ENCODE measurements at places on chromosomes 2 and 18.
A peak's percentile ranks its signal among the peaks of the same experiment; 100 is the strongest.

GRCh38 chr2:127637725-127638252, 8.2 kb upstream of the GPR17 start:
- peak; percentile 89 for DNase-seq

GRCh38 chr18:39732918-39733317, 2167.3 kb upstream of the CELF4 start:
- DNase-seq: no peak

DNA sequence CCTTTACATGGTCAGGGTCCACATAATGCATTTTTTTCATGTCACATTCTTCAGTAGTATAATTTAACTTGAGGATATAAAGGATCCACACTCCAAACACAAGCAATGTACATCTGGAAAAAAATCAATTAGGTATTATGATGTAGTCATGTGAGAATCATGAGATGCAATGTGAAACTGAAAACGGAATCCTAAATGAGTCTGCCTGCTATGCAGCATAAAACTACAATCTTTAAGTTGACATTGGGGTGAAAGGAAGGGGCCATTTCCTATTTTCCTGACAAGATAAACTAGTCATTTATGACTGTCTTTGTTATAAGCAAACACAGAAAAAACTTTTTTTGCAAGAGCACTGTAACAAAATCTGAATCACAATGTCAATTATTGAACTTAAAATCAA, 27.6 kb downstream of the ST3GAL5 start:
- no peak for DNase-seq

- DNase-seq: no peak
Measured at GRCh38 chr2:73746015-73746876, 9.1 kb upstream of the TPRKB start.
